ENCODE measurements at places on chromosomes 4 and X. TPM values are rescaled to one million over a fixed set of nuclear protein-coding genes. Genes with fewer than 3 reads are reported as not detected.
A peak's percentile ranks its signal among the peaks of the same experiment; 100 is the strongest.

DNA sequence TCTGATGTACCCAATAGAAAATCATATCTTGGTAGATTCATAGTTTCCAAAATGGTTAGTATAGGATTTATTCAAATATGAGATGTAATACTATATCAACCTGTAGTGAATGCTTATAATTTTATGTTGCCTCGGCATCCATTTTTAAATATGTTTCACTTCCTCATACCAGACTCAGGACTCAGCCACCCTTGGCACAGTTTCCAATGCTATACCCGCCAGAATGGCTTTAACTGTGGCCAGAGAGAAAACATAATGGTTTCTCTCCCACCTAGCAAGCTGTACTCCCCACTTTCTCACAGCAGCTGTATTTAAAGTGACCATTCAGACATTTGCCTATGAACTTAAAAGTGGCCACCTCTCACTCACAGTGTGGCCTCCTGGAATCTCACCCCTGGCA, 466.6 kb upstream of the PABPC4L start:
- DNase-seq, result peak; percentile 44

GRCh38 chrX:1449823-1450149, 2.9 kb downstream of the ASMTL start:
- DNase-seq, result no peak

DNA sequence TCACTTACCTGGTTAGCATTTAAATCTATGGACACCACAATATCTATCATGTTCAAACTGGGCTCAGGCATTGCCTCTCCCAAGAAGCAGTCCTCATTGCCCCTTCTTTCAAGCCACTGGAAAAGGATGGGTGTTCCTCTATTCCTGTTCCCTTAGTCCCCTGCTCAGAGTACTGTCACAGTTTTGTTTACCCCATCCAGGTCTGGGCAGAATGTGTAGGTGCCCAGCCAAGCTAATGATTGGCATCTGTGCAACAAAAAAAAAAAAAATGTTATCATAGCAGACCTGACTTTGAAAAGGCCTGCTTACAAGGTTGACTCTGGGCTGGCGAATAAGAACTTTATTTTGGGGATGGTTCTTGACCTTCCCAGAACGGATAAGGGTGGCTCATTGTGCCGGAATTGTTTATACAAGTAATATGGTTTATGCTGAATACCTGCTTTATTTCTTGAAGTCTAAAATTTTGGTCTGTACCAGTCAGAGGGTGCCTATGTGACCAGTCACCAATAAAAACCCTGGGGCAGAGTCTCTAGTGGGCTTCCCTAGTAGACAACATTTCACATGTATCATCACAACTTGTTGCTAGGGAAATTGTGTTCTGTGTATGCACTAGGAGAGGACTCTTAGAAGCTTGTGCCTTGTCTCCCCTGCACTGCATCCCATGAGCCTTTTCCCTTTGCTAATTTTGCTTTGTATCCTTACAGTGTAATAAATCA, 47.9 kb downstream of the JADE3 start:
- DNase-seq, result no peak

- DNase-seq, result no peak
Measured at GRCh38 chr4:52997132-52997416, 135.0 kb downstream of the RASL11B start.

- peak; percentile 22 for DNase-seq
Measured at GRCh38 chrX:119981286-119982070, 37.9 kb upstream of the NKAP start.

DNA sequence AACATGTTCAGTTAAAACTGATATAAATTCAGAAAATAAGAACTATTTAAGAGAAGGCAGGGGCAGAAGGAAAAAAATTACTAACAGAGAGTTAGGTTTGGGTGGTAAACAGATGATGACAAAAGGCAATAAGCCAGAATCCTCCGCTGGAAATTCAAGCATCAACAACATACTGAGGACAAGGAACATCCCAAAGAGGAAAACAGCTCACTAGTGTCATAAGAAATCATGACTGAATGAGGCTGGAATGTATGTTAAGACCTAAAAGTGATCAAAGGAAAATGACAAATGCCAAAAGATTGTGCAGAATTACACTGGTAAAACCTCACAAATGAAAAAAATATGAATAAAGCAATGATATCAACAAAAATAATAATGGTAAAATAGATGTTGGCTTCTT, 88.4 kb downstream of the WDFY3 start:
- DNase-seq, result peak; percentile 15

- no peak for DNase-seq
Measured at GRCh38 chr4:99540277-99540939, 23.4 kb downstream of the TRMT10A start.

DNA sequence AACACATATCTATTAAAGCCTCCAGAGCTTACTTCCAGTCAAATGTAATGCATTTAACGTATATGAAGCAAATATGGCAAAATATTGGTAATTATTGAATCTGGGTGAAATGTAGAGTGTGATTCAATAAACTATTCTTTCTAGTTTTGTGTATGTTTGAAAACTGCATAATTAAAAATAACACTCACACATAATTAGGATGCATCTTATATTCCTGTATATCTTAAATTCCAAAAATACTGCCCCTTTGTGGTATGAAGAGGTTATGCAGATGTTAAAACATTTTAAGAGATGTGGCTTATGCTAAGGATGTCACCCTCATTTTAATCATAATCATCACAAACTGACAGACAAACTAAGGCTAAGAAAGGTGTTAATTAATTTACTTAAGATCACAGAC, 182.9 kb downstream of the COX18 start:
- no peak for DNase-seq

GRCh38 chrX:10124506-10125247, 32.1 kb upstream of the CLCN4 start:
- DNase-seq, result no peak

DNA sequence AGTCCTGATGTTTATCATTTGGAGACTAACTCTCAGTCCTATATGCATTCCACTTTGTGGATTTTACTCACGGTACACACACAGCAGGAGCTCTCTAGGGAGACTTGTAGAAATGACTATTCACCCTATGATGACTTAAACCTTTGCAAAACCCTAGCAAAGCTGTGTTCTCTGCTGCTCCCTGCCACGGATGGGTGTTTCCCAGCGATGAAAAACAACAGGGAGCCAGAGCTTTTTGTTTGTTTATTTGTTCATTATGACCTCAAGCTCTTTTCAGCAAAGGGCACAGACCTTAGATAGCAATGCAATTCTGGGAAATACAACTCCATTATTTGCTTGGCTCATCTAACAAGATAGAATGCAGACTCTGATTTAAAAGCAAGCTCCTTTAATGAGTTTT, 156.6 kb downstream of the GRIA3 start:
- no peak for DNase-seq

DNA sequence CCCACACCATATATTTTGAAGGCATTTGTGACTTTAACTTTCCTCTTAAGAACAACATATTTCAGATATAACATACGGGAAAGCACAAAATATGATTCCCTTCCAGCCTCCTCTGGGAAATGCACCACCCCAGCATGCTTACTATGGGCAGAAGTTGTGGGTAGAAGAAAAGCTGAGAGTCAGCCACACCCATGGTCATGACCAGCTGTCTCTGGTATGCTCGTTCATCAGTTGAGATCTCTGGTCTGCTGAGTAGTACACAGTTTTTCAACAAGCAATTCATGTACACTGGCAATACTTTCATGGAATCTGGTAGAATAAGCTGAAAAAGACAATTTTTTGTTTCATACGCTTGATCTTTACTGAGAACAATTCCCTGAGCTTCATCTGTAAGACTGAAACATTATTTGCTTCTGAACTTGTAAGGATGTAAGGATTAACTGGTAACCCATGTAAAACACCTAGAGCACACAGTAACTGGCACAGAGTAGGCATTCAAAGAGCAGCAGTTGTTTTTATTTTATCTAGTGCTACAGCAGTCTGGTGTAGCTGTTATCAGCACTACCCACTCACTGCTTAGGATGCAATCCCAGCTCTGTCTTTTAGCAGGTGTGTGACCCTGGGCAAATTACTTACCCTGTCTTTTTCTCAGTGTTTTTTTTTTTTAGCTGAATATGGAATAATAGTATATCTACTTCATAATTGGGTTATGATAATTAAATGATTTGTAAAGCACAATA, 47.6 kb downstream of the METTL14 start:
- DNase-seq, result no peak

DNA sequence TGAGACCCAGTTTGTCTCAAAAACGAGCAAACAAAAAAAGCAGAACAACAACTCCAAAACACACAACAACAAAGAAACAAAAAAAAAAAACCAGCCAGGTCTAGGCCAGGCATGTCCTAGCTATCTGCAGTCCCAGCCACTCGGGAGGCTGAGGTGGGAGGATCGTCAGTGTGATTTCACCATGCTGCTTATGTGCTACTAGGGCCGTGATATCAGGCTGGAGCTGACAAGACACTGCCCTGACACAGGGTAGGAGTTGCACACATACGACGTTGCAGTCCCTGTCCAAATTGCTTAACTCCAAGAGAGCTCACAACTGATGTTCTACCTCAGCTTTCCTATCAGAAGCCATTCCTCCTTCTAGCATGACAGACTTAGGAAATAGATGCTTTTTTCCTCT, 204.9 kb downstream of the AASDH start:
- no peak for DNase-seq

- DNase-seq, result no peak
Measured at GRCh38 chr4:60721685-60722084, 478.4 kb upstream of the ADGRL3 start.

DNA sequence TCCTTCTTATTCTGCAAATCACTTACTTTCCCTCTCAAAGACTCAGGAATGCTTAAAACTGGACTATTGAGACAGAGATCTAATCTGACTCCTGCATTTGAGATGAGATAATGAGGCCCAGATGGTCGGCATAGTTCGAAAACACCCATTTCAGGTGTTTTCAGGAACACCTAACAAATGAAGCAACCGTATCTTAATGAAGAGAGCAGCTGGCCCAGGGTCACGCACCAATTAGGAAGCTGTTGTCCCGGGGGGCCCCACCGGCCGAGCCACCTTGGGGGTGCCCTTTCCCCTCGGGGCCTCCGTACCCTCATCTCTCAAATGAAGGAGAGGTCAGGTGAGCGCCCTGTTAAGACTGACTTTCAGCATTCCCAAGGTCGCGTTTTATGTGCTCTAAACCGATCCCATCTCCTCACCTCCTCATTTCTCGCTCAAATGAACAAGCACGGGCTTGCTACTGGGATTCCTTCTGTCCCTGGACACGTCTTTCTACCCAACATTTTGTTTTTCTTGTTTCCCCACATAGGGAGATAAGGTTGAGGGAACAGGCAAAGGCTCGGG, 824 bp downstream of the LRPAP1 start:
- DNase-seq, result no peak

- no peak for DNase-seq
Measured at GRCh38 chrX:119427024-119427794, 28.1 kb downstream of the SLC25A43 start.

DNA sequence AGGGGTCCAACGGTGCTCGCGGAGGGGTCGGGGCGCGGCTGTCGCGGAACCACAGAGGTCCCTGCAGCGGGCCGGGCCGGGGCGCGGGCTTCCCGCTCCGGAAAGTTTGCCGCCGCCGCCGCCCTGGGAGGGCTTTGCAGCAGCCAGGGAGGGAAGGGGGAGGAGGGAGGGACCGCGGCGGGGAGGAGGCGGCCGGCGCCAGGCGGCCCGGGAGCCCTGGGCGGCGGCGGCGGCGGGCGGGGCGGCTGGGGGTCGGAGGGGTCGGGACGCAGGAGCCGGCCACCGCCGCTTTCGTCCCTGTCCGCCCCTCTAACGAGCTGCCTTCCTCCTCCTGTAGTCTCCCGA, 375 bp downstream of the FGFR3 start:
- DNase-seq, result peak; percentile 58

The RNF175 gene
- not detected for total RNA-seq

The NAAA gene
- 3.3 TPM for total RNA-seq

The GPRASP3 gene
- 3.9 TPM for total RNA-seq

The TMEM271 gene
- total RNA-seq, result not detected

The RHOH gene
- not detected for total RNA-seq

The S100P gene
- total RNA-seq, result not detected

The SLC9B1 gene
- not detected for total RNA-seq

The NUP62CL gene
- total RNA-seq, result 2.2 TPM

The CYTL1 gene
- 22.1 TPM for total RNA-seq

The NSG1 gene
- total RNA-seq, result 4.4 TPM

All from Daoy (cell line).